ENCODE measurements at places on chromosomes 12 and 14.

- no peak for DNase-seq
Measured at GRCh38 chr12:94012590-94012989, 135.8 kb upstream of the PLXNC1 start.

- DNase-seq: no peak
Measured at GRCh38 chr14:94868772-94869072, 98.8 kb upstream of the GSC start.

DNA sequence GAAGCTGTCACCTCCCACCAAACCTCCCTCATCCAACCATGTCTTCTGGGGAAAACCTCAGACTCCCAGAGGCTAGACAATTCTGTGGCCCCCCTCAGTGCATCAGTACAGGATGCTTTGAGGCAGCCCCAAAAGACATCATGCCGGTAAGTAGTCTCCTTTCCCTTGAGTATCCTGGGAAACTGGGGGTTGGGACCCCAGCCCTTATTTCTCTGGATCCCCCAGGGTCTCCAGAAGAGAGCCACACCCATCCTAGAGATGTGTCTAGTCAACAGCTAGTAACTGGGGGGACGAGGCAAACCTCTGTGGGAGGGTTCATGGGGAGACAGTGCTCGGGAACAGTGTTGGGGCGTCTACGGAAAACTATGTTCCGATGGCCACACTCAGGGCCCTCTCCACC is 974.2 kb upstream of the TMEM132C start:
- no peak for DNase-seq

DNA sequence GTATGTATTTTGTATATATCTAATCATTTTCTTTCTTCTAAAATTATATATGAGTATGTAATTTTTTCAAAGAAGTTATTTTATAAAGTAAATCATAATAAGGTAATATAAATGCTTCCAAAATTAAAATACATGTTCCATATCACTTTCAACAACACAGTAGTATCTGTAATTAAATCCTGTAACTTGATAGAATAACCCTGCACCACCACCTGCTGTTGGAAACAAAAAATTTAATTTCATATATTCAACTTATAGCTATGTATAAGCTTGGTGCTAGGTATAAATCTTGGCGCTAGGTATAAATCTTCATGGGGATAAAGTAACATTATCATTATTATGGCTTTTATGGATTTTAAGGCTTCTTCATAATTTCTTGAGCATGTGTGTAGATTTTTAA is 149.7 kb upstream of the DCN start:
- DNase-seq: no peak

DNA sequence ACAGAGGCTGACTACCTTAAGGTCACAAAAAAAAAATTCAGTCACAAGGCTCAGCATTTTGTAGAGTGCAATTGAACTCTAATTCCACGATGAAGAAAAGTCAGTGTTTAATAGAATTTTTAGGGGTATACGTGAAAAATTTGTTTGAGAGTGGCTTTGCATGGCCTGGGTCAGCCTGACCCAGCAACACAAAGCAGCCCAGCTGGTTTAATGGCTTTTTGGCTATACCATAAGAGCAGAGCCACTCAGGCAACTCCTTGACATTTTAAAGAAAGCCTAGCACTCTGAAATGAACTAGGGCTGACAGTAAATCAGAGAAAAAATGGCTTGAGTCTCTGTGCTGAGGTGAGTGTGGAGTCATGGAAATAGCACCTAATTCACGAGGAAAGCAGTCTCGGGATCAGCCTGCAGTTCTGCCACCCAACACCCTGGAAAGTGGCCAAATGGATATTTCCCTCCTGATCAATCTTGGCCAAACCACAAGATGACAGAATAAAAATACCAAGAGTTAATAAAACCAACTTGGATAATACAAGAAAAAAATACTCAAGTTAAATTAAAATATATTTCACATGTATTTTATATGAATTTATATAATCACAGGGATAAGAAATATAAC is 59.5 kb downstream of the GALNT4 start:
- no peak for DNase-seq

- no peak for DNase-seq
Measured at GRCh38 chr12:49873361-49873934, 30.3 kb downstream of the FAIM2 start.

DNA sequence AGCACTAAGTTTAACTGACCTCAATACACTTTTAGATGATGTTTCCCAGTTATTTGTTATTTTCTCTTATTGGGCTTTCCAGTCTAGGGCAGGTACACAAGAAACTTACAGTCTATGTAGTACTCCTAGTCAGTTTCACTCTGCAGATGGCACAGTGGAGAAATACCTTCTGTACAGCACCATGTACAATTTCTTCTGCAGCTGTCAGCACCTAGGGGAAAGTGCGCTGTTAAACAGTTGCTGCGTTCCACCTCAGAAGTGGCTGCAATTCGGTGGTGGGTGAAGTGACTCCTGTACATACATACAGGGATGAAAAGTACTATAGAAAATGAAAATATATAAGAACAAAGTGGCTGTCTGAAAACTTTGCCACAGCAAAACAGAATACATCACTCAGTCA is 48.3 kb downstream of the NOVA1 start:
- DNase-seq: no peak

GRCh38 chr14:52402812-52403526 is 88.9 kb downstream of the PTGER2 start:
- no peak for DNase-seq

GRCh38 chr12:106582641-106583230 is at the start of gene RFX4:
Gene RFX4 (plus strand): TSS chr12:106583004. CDS start chr12:106583321, 317 bp downstream.
- DNase-seq: no peak

GRCh38 chr12:115710104-115710564 is 567.4 kb downstream of the MED13L start:
- no peak for DNase-seq

GRCh38 chr12:20451761-20452160 is 83.4 kb downstream of the PDE3A start:
- no peak for DNase-seq

DNA sequence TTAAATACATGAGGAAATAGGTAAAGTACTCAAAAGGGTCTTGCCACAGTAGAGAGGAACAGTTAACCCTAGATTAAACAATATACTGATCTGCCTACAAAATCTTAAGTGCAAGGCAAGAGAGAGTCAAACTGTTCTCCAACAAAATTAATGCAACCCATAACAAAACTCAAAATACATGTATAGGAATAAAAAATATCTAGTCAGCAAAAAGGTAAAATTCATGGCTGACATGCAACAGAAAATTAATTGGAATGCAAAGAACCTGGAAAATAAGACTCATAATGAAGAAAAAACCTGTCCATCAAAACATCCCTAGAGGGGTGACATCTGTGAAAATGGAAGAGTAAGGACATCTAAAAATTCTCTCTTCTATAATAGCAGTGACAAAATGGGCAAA is 173.6 kb downstream of the ADAMTS20 start:
- no peak for DNase-seq

DNA sequence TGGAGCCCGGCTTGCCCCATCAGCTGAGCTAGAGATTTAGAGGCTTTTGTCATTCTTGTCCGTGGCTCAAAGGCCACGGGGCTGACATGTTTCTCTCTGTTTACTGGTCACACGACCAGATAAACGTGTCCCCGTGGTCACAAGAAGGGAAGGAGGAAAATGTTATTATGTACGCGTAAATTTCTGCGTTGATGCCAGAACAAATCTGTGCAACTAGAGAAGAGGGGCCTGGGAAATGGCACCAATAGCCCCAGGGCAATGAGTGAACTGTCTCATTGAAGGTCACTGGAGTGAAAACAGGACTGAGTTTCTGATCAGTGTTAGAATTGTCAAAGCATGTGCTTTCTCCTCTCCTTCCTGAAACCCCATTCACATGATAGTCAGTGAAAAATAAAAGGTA is 25.3 kb downstream of the OAS2 start:
- DNase-seq: no peak

DNA sequence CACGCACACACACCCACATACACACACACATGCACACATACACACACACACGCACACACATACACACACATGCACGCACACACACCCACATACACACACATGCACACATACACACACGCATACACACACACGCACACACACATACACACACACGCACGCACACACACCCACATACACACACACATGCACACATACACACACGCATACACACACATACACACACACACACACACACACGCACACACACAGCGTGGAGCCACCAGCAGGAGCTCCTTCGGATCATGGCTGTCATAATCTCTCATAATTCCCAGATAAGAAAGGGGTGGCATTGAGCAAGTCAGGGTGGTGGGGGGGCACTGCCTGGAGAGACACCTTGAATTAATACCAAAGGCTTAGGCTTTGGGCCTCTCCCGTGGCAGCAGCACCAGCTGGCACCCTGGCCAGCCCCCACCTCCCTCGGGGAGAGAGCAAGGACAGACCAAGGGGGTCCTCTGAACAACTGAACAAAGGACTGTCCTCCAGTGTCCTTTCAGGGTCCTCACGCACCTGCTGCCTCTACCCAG is 21.9 kb downstream of the ANO2 start:
- no peak for DNase-seq

- DNase-seq: no peak
Measured at GRCh38 chr12:54502485-54502884, 4.9 kb downstream of the NCKAP1L start.

- DNase-seq: no peak
Measured at GRCh38 chr14:88929656-88930436, 105.4 kb downstream of the TTC8 start.

DNA sequence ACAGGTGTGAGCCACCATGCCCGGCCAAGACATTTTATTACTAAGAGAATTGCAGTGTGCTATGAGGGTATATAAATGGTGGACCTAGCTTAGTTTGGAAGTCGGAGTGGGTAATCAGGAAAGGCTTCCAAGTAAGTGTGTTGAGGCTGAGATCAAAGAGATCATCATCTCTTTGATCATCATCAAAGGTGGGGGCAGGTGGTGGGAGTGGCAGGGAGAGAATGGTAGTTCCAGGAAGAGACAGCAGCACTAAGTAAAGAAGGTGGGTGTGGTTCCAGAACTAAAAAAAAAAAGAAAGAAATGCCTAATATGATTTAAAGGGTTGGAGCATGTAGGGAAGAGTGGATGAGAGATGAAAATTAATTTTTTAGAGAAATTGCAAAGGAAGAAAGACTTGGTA is 14.7 kb downstream of the SLC4A8 start:
- no peak for DNase-seq

- DNase-seq: no peak
Measured at GRCh38 chr12:130063866-130064265, 98.4 kb upstream of the FZD10 start.

- no peak for DNase-seq
Measured at GRCh38 chr12:55467836-55468235, 2.1 kb downstream of the OR6C70 start.

GRCh38 chr12:82877963-82878362 is 191.3 kb downstream of the TMTC2 start:
- DNase-seq: no peak

DNA sequence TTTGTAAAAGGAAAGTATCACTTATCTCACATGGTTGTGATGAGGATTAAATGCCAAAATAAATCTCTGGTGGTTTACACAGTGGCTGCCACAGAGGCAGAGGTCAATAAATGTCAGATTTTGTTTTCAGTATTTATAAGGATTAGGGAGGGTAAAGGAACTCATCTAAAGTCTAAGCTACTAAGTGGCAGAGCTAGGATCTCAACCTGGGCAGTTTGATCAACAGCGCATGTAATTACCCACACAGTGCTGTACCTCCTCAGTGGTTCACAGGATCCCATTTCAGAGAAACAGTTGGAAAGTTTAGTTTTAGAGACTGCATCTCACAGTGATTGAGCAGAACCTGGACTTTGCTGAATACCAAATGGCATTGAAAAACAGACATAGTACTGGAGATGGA is 44.9 kb upstream of the RIC8B start:
- DNase-seq: no peak

Data from thymus (tissue), 14 donors.